Sciatic nerve (tissue), 2 donors: ENCODE measurements at places on chromosomes 7 and 10. TPM values are rescaled to one million over a fixed set of nuclear protein-coding genes. Genes with fewer than 3 reads are reported as not detected.

DNA sequence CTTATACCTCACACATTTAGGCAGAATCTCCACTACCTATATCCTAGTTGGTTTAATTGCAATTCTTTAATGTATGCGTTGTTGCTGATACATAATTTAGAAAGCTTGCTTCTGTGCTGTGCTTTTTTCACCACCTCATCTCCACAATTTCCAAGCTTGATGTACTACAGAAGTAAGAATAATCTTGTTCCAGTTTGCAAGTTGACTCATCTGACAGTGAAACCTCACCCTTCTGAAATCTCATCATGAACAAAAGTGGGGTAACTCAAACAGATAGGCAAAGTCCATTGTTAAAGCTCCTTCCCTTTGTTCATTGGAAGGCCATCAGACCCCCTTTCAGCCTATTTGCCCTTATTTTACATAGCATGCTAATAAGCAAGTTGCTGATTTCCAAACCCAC is 13.6 kb downstream of the EIF4EBP2 start:
- DNase-seq, result no peak

DNA sequence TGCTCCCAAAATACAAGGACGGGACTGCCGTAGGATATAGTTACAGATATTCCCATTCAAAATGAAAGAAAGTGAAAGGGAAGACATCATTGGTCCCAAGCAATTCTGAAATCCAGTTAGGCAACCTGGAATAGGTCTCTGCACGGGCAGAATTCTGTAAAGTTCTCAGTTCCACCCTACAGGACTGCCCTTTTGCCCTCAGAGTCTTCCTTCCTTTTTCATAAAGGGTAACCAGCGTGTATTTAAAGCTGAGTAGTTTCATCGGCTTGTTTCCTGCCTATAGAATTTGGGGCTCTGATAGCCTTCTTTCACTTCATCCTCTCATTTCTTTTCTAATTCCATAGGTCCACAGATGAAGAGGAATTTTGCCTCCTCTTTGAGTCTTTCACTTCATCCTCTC is 20.0 kb downstream of the COPG2 start:
- DNase-seq, result no peak

CYP2C19 gene
- not detected for total RNA-seq

GRCh38 chr7:156327474-156327873 is 313.1 kb upstream of the RNF32 start:
- no peak for DNase-seq

- DNase-seq, result no peak
Measured at GRCh38 chr10:91349381-91349780, 60.8 kb upstream of the HECTD2 start.

GRCh38 chr10:5840314-5841307 is 27.4 kb upstream of the GDI2 start:
- peak; percentile 73 for DNase-seq

DNA sequence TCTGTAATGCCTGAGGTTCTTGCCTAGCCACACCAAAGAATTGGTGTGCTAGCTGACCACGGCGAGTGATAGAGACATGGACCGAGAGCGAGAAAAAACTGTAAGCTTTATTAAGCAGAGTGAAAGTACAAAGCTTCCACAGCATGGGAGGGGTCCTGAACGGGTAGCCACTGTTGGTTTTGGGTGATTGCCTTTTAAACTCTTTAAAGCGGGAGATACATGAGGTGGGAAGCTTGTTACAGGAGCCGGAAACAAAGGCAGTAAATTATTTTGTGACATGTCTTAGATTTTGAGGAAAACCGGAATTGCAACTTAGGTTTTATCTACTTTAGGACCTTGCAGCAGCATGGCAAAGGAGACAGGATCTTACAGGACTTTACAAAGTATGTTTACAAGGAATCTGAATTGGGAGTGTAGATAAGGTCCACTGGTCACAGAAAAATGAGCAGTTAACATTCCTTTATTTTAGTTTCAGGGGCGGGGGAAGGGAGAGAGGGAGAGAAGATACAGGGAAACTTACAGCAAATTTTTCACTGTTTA is 252.7 kb upstream of the MBL2 start:
- DNase-seq, result no peak

RSPH10B gene
- total RNA-seq, result 0.27 TPM

FAM25A gene
- not detected for total RNA-seq

CNPY1 gene
- not detected for total RNA-seq

GRCh38 chr7:17152721-17153120 is 145.7 kb upstream of the AHR start:
- DNase-seq, result no peak

GRCh38 chr7:12893292-12893691 is 205.9 kb downstream of the ARL4A start:
- DNase-seq, result no peak

GRCh38 chr7:139777133-139777891 is 486 bp downstream of the HIPK2 start:
- DNase-seq, result peak; percentile 69

GRCh38 chr10:129914153-129914855 is 49.8 kb downstream of the EBF3 start:
- peak; percentile 42 for DNase-seq

GRCh38 chr7:85164376-85164775 is 22.5 kb downstream of the SEMA3D start:
- DNase-seq, result no peak

GRCh38 chr7:91329571-91329970 is 65.3 kb downstream of the FZD1 start:
- DNase-seq, result no peak

DNA sequence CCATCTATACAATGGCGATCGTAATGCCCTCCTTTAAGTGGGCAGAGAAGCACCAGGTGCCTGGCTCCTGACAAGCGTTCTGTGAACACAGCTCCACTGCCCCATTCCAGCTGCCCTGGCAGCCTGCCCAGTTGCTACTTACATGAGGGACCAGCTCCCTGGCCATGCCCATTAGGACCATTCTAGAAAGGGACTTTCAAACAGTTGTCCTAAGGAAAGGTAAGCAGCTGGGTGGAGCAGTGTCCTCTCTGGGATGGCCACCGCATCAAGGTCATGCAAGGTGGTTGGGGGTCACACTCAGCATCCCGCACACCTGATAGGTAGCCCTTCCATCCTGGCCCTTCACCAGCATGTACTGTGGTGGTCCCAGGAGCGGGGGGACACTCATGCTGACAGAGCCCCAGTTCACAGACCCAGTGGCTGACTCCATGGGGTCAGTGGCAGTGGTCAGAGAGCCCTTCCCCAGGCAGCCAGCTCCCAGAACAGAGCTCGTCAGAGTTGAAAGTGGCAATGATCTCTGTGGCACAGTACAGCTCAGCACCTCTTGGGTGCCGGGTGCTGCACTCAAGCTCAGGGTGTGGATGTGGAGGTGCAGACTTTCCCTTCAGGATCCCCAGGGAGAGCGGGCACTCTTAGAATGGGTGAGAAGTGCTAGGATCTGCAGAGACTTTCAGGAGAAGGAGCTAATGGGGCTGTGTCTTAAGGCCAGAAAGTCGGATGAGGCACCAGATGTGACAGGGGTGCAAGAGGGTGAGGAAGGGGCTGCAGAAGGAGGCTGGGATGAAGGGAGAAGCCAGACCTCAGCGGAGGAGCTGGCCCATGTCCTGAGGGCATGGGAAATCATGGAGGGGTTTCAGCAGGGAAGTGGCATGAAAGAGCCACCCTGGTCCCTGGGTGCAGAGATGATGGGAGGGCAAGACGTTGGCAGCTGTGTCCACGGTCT is 10.9 kb downstream of the MMRN2 start:
- no peak for DNase-seq

DNA sequence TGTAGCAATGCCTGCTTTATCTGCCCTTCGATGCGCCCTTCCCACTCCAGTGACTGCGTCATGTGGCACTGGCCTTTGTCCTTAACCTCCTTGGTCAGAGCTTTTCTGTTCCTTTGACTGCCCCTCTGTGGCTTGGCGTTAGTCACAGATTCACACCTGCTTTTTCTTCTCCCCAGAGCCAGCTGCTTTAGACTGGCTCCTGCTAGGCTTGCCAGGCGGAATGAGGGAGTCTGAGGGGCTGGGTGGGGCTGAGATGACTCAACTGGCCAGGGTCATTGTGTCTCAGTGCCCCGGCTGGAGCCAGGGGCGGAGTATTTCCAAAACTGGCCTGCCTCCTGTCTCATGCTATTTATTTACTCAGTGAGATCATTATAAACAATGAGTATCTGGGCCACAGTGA is 194.1 kb downstream of the EMX2 start:
- DNase-seq, result no peak

DNA sequence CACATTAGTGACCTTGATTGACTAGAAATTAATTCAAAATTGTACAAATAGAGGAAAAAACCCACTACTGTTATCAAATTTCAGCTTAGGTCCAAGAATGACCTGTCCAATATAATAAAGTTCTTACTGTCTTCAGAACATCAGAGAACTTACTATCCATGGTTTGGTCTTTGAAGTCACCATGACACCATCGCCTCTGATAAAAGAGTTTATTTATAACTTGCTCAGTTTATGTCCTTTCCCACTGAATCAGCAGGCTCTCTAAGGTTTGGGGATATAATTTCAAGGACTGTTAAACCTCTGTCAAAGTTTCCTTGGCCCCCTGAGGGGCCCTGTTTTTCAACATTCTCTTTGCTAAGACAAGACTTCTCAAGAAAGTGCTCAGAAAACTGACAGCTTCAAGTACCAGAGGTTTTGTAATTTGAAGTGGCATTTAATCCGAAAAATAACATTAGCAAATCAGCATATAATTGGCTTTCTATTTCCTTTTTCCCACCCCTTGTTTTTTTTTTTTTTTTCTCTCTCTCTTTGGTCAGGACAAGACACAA is 191.7 kb upstream of the FERD3L start:
- DNase-seq, result no peak

TLX1 gene
- total RNA-seq, result not detected

AVPI1 gene
- total RNA-seq, result 41.8 TPM

- no peak for DNase-seq
Measured at GRCh38 chr7:150337659-150338081, 3.8 kb downstream of the RARRES2 start.

ZNRF2 gene
- 27.8 TPM for total RNA-seq

DNA sequence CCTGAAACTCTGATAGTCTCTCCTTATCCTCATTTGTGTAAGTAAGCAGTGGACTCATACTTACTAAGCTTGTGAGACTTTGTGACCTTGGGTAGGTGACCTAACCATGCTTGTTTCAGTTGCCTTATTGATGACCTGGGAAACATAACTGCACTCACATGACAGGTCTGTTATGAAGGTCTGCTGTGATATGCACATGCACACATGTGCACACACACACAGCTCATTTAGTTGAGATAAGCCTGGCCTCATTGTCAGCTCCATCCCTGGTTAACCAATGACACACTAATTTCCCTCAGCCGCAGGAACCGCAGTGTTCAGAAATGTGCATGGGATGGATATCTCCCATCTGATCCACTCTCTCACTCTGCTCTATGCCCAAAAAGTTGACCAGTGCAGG is 177.2 kb downstream of the GPAM start:
- DNase-seq, result no peak

MMRN2 gene
- 66.2 TPM for total RNA-seq

AGBL3 gene
- 5.3 TPM for total RNA-seq

ASB15 gene
- not detected for total RNA-seq

TRIM50 gene
- total RNA-seq, result 0.71 TPM

- DNase-seq, result no peak
Measured at GRCh38 chr10:4181081-4181480, 396.1 kb upstream of the KLF6 start.

GJD4 gene
- not detected for total RNA-seq

- no peak for DNase-seq
Measured at GRCh38 chr10:113297226-113297625, 255.6 kb upstream of the HABP2 start.

- no peak for DNase-seq
Measured at GRCh38 chr10:87921931-87922688, 58.7 kb downstream of the PTEN start.

RSPH10B2 gene
- 0.89 TPM for total RNA-seq

CUZD1 gene
- total RNA-seq, result 0.80 TPM

GRCh38 chr10:131071721-131072120 is 239.8 kb downstream of the TCERG1L start:
- DNase-seq, result peak; percentile 5

CYP3A4 gene
- total RNA-seq, result not detected
